Transverse colon (tissue), 4 donors: ENCODE measurements at places on chromosomes 5 and 9.

DNA sequence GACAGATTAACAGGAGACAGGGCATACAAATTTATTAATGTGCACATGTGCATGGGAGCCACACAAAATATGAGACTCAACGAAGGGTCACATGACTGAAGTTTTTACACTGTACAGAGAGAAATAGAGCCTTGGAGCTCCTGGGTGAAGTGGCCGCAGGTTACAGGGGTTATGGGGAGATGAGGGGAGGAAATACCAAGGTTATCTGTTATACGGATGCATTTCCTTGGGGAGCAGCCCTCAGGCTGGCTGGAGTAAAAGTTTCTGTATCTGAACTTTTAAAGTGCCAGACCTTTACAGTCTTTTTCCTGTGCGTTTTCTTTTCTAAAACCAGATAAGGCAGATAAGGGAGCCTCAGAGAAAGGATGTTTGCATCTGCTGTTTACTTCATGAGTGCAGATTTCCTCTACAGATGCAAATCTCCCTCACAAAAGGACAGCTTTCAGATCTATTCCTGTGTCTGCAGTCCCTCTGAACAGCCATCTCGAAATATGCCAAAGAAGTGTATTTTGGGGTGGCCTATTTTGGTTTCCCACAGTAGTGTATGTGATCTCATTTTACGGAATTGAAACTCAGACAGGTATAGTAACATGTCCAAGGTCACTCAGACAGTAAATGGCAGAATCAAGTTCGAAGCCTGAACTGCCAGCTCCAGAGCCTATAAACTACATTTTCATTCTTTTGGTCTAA, 139.3 kb upstream of the FBXL17 start:
- no peak for DNase-seq

GRCh38 chr9:106722051-106722753, 140.8 kb upstream of the ZNF462 start:
- no peak for DNase-seq

DNA sequence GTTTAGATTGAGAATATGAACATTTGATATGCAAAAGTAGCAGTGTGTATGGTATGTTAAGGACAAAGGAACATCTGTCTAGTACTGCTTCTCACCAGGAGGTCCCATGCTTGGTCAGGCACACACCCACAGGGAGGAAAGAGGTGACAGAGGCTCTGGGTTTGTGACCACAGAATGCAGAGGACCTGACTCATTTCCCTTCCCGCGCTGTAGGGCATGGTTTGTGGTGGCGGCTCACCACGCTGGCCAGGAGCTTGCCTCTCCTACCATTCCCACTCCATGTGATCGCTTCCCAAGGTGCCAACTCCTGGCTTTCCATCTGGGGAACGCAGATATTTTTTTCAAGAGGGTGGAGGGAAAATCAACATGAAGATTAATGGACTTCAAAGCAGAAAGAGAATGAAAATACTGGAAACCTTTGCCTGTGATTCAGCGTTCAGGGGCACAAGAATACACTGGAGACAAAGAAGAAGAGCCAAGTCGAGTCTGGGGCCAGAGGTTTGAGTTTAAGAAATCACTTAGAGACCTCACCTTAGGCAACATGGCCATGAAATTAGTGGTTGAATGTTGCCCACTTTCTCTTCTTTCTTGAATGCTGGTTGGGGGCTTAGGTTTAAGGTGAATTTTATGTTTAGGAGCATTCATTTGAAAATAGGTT, 477.8 kb downstream of the CCDC171 start:
- DNase-seq = no peak

- DNase-seq = no peak
These were observed 605.6 kb downstream of the MTRR start for GRCh38 chr5:8474569-8474930.
